ENCODE measurements at places on chromosomes 3 and 15. TPM values are rescaled to one million over a fixed set of nuclear protein-coding genes. Genes with fewer than 3 reads are reported as not detected.

DNA sequence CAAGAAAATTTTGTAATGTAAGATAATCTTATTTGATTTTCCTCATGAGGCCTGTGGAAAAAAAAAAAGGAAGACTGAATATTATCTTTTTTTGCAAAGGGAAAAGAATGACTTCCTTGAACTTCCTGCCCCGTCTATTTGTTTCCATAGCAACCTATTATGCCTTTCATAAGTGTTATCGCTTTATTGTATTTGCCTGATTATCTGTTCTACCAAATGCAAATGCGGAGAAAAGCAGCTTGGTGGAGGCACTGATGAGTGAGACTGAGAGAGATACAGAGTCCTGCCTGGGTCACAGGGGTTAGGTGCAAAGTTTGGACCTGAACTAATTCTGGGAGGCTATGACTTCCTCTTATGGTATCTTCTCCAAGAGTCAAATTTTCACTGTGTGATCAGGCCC lies 334.0 kb upstream of the KCNMB2 start:
- DNase-seq, result no peak

GRCh38 chr3:17089314-17089700 lies 204.6 kb downstream of the PLCL2 start:
- DNase-seq, result no peak

The TMCO5A gene
- total RNA-seq, result not detected

GRCh38 chr3:66133050-66133757 lies 87.6 kb upstream of the SLC25A26 start:
- no peak for DNase-seq

The ARHGAP31 gene
- total RNA-seq, result 49.7 TPM

DNA sequence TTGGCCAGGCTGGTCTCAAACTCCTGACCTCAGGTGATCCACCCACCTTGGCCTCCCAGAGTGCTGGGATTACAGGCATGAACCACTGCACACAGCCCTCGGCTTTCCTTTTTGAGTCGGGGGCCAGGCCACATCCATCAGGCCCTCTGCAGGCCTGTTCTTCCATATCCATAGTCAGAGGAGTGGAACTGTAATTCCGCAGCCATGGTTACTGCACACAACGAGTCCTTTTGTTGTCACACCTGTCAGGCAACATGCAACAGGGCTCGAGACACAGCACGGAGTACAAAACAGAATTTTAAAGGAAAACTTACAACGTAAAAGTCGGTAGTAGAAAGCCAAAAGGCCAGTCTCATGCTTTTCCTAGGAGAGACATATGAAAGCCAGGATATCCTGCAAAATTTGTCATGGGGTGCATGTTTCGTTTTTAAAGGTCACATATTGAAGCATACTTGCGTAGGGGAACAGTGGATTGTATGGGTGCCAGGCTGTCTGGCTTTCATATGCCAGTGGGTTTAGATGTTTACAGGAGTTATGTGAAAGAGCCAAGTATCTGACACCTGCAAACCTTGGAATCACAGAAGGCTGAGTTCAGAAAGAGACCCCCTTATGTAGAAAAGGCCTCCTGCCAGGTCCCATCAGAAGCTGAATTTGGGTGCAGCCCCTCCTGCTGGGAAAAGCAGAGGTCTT lies 63.2 kb upstream of the LPP start:
- DNase-seq, result no peak

The HGD gene
- total RNA-seq, result 0.44 TPM

- DNase-seq, result no peak
Measured at GRCh38 chr3:45106874-45107273, 39.3 kb downstream of the CDCP1 start.

DNA sequence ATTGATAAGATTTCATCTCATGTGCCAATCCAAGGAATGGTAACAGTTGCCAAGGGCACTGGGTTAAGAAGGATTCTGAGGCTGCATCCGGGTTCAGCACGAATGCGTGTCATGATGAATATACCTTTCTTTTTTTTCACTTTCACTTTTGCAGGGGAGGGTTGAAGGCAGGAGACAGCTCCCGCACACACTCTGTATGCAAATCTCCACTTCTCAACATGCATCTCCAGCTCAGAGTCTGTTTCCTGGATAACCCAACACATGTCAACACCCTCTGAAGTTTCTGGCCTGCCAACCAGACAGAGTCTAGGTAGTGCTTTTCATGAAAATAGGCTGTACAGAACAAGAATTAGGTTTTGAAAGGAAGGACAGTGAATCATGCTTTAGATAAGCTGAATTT lies 21.6 kb downstream of the B4GALT4 start:
- DNase-seq, result no peak

The VILL gene
- 2.3 TPM for total RNA-seq

- no peak for DNase-seq
Measured at GRCh38 chr3:194205675-194206133, 69.8 kb downstream of the HES1 start.

DNA sequence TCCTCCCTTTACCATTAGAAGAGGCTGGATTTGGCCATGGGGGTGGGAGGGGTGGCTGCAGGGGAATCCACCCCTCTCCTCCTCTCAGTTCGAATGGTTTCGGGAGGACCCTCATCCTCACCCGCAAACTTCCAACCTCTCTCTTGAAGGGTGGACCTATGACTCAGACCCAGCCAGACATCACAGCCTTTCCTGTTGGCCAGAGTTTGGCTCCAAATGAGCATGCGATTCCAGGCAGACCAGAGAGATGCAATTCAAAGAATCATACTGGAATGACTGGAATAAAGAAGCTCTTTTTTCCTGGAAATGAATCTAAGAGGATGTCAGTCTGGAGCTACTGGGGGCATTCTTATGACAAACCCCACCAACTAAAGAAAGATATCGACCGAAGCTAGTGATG lies 516.7 kb upstream of the MDFIC2 start:
- DNase-seq, result no peak

- DNase-seq, result no peak
Measured at GRCh38 chr15:42672444-42672843, 64.5 kb downstream of the CDAN1 start.

The LRRC49 gene
- total RNA-seq, result 12.5 TPM

DNA sequence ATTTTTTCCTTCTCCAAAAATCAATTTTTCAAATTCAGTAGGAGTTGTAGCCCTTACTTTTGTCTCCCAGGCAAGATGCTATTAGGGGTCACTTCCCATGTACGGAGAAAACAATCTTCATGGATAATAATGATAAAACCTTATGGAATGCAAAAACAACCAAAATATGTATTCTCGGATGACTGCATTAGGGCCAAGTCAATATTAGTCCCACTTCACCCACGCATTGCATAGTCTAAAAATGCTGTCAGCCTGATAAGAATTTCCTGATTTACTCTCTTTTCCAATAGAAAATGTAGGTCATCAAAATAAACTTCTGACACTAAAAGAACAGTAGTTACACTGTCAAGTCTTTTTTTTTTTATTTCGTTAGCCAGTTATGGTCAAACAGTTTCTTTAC lies 2.7 kb downstream of the VGLL3 start:
- DNase-seq, result no peak

GRCh38 chr3:73812054-73812453 lies 187.3 kb upstream of the PDZRN3 start:
- no peak for DNase-seq

The TRH gene
- not detected for total RNA-seq

The C3orf20 gene
- total RNA-seq, result not detected

The COMMD2 gene
- total RNA-seq, result 49.7 TPM

The C3orf18 gene
- total RNA-seq, result 2.2 TPM

The FAIM gene
- 8.5 TPM for total RNA-seq

DNA sequence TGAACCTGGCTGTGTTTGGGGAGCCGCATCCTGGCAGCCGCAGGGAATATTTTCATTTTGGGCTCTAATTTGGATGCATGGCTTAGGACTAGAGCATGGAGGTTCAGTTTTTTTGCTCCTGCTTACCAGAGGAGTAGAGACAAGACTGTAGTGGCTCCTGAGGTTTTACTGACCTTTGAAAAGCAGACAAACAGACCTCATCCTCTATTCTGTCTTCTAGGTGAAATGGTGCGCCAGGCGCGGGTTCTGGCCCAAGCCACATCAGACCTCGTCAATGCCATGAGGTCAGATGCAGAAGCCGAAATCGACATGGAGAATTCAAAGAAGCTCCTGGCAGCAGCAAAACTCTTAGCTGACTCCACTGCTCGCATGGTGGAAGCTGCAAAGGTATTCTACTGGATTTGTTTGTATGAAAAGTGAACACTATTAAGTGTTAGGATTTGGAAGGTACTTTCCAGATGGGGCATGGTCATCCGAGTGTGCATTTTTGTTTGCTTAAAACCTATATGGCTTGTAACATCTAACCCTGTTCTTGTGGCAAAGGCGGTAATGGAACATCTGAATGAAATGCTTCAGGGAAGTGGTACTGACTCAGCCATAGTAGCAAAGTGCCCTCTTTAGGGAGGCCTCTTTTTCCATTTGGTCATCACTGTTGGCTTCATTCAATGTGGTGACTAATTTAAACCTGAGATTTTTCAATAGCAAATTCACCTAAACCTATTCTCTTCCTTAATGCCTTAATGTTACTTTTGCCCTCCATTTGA lies 330.7 kb upstream of the TPM1 start:
- DNase-seq, result no peak

DNA sequence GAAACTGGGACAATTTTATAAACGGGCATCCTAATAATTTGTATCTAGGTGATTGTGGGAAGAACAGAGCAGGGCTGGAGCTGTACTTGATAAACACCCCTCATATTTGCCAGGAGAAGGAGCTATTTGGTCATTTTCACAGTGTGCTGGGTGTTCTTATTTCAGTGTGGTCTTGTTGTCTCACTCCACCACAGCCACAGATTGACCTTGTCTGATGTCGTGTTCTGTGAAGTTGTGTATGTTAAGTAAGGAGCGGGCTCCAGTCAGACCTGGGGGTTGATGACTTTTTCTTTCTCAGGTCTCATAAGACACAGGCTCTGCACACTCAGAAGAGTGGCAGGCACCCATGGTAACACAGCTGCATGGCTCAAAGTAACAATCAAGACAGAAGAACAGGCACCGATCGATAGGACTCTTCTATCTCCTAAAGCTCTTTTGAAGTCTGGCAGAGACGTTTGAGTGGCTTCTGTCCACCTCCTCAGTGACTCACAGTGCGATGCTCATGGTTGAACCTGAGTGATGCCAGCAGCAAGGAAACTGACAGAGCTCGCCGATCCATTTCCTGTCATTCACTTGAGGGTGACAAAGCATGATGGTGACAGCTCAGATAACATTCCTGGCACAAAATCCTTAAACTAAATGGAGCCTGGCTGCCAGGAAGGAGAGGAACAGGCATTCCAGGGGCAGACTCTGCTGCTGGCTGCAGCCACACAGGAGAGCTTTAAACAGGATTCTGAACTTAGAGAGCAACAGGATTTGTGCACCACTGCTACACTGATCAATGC lies 20.8 kb downstream of the DPH3 start:
- no peak for DNase-seq

DNA sequence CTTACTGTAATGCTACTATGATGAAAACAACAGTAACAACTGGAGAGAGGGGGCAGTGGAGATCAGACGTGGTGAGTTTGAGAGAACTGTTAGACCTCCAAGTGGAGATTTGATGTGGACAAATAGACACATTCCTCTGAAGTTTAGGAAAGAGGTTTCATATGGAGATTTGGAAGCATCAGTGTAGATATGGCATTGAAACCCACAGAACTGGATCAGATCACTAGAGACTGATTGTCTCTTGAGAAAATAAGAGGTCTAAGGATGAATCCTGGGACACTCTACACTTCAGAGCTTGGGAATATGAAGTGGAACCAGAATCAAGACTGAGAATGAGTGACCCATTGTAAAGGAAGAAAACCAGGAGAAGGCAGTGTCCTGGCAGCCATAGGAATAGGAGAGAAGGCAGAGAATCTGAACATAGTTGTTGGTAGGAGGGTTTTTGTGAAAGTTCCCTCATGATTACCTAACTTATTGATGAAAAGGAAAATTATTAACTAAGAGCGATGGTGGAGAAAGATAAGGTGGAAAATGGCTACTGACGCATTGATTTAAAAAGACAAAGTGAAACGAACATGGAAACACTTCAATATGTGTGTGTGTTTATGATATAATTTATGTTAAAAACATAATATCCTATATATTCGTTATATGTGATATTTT lies 29.7 kb upstream of the PYDC2 start:
- DNase-seq, result no peak
